ENCODE measurements at places on chromosomes 11 and 22.

- no peak for DNase-seq
These were observed at the start of gene SHISA8 for GRCh38 chr22:41915035-41915785. SHISA8 (minus strand) TSS chr22:41915074; CDS start chr22:41914667, 407 bp downstream.

GRCh38 chr11:73157101-73158010 lies 15.2 kb upstream of the FCHSD2 start:
- no peak for DNase-seq

DNA sequence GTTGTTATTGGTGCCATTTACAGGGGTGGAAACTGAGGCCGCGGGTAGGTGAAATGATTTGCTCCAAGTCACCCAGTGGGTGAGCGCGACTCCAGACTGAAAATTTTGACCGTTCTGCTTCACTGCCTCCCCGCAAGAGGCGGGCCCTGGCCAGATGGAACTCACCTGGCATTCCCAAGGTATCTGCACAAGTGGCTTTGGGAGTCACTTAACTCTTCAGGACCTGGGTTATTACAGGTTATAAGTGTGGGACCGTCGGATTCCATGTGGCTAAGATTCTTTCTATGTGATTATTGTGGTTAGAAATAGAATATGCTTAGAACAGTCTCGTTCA lies 598 bp downstream of the CABIN1 start:
- no peak for DNase-seq

DNA sequence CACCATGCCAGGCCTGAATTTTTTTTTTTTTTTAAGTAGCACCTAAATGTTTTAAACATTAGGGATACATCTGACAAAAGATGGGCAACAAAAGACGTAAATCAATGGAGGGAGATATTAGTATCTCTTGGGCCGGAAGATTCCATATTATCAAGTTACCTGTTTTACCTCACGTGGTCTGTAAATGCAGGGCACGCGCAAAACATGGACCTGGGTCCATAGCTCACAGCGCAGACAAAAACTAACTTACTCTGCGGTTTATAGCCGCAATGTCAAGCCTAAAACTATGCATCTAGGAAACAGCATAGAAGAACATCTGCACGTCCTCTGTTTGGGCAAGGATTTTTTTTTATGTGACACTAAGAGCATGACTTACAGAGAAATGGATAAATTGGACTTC lies 31.5 kb upstream of the PANX2 start:
- no peak for DNase-seq

- DNase-seq, result no peak
These were observed 54.8 kb downstream of the CSTPP1 start for GRCh38 chr11:46991391-46991790.

- no peak for DNase-seq
These were observed 414.0 kb upstream of the LUZP2 start for GRCh38 chr11:24082860-24083259.

DNA sequence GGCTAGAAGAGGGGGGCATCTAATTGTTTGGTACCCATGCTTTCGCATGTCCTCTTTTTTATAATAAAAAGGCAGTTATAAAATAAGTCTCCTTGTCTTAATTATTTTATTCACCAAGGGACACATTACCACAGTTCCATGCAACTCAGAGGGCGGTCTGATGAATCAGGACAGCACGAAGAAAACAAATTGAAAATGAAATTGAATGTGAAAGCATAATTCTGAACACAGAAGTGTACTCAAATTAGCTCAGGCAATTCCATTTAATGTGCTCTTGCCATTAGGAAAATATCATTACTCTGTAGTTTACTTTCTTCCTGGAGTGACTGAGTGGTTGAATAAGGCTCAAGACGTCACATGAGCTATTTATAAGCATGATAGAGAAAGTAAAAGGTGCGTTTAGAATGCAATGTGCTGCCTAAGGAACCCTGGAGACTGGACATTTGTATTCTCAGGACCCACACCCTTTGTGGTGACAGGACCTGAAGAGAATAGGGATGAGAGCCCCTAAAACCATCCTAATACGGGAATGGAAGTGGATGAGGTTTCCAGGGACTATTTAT lies 59.6 kb downstream of the MTNR1B start:
- no peak for DNase-seq

- DNase-seq, result peak; percentile 78
These were observed at the start of gene CLNS1A for GRCh38 chr11:77637345-77638165. CLNS1A (minus strand) TSS chr11:77637794; CDS start chr11:77637714, 80 bp downstream.

- no peak for DNase-seq
These were observed 11.4 kb upstream of the MPPED1 start for GRCh38 chr22:43400449-43400848.

- DNase-seq, result no peak
These were observed 17.3 kb upstream of the EIF3D start for GRCh38 chr22:36546092-36546804.

DNA sequence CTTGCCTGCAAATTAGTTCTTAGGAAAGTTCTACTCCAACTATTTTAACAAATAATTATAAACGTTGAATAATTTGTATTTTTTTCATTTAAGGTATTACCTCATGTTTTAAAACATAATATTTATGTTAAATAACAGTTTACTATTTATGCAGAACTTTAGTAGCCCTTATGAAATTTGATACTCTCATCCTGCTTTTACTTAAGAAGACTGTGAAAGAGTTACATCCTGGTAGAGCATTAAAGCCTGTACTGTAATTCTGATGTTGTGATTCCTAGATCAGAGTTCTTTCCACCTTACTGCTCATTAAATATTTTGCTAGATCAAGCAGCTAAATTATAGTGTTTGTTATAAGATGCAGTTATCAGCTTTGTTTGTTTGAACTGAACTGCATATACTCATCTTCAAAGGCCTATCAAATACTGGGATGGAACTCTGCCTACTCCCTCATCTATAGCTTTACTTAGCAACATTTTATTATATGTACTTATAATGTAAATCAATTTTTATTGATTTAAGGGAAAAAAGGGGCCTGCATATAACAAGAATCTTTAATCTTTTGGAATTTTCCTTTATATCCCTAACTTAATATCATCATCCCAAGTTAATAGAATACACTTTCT lies 304.2 kb downstream of the DYNC2H1 start:
- DNase-seq, result no peak

- DNase-seq, result no peak
These were observed 21.9 kb downstream of the HSPA8 start for GRCh38 chr11:123040111-123040432.

- DNase-seq, result no peak
These were observed 295.4 kb downstream of the CADM1 start for GRCh38 chr11:115208808-115209259.

DNA sequence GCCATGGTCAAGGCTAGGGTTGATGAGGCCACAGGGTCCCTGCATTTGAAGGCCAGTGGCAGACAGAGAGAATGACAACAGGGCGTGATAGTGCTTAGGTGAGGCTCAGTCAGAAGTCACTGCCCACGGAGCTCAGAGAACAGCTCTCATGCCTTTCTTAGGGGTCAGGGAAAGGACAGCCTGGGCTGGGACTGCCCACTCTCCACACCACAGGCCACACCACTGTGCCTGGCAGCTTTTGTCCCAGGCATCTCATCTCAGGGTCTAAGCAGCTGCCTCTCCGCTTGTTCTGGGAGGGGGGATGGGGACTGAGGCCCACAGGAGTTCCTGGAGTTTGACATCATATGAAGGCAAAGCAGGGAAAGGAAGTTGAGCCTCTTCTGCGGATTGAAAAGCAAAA lies 150.2 kb upstream of the B3GAT1 start:
- no peak for DNase-seq

DNA sequence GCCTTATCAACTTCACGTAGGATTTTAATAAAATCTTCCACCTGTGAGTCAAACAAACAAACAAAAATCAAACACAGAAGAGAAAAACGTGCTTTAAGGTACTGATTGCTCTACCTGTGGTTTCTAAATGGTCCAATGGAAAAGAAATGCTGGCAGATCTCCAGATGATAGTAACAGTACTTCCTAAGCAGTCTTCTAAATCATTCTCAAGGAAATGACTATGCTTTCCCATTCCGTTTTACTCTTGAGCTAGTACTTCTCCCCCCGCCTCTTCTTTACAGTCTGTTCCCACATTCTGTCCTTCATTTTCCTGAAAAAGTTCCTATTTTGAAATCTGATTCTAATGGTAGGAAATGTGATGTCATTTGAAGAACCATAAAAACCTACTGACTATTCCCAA lies 25.4 kb downstream of the SAAL1 start:
- no peak for DNase-seq

All from GM12864 (cell line).